Transverse colon (tissue), 4 donors: ENCODE measurements at places on chromosomes 12 and 14. TPM values are rescaled to one million over a fixed set of nuclear protein-coding genes. Genes with fewer than 3 reads are reported as not detected.

Gene PPP1R3E
- total RNA-seq, result 9.1 TPM

GRCh38 chr14:21192875-21193535 is 37.1 kb upstream of the OR5AU1 start:
- DNase-seq, result no peak
- H3K27me3 ChIP-seq, result no peaks in the 10 kb centered on the region
- no peaks in the 10 kb centered on the region for H3K36me3 ChIP-seq

DNA sequence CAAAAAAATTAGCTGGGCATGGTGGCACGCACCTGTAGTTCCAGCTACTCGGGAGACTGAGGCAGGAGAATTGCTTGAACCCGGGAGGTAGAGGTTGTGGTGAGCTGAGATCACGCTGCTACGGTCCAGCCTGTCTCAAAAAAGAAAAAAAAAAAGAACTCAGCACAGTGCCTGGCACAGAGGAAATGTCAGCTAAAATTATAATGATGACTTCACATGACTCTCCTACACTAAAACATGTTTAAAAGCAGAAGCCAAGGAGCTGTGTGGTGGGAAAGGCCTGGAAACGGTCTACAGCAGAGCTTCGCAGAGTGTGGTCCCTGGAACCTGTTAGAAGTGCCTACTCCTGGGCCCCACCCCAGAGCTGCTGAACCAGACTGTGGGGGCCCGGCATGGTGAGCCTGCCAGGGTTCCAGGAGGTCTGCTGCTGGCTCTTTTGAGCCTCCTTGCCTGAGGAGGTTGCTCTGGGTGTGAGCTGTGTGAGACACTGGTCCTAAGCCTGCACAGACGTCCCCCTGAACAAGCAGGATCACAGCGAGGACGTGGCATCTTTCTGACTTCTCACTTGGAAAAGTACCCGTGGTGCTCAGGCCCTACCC is 28.1 kb downstream of the TCHP start:
- no peaks in the 10 kb centered on the region for H3K27me3 ChIP-seq
- no peak overlapping the region for H3K4me3 ChIP-seq
- peaks cover 6% of the 10 kb centered on the region for H3K4me1 ChIP-seq
- DNase-seq, result no peak

Gene PABPN1
- 60.3 TPM for total RNA-seq

DNA sequence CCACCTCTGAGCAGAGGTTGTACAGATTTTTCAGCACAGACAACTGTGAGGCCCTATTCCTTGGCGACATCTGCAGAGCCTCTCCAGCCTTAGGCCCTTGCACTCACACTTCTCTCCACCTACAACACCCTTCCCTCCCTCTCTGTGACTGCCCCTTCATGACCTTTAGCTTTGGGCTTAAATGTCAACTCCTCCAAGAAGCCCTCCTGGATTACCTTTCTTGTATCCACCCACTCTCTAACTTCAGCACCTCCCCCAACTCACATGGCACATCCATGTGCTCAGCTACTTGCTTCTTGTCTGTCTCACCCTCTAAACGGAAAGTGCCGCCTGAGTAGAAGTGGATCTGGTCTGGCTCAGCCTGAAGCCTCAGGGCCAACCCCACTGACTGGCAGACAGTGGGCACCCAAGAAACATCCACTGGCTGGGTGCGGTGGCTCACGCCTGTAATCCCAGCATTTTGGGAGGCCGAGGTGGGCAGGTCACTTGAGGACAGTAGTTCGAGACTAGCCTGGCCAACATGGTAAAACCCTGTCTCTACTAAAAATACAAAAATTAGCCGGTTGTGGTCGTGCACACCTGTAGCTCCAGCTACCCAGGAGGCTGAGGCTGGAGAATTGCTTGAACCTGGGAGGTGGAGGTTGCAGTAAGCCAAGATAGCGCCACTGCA is 22.1 kb downstream of the TRPV4 start:
- no peaks in the 10 kb centered on the region for H3K36me3 ChIP-seq
- H3K4me1 ChIP-seq, result no peaks in the 10 kb centered on the region
- H3K27me3 ChIP-seq, result no peaks in the 10 kb centered on the region
- no peak overlapping the region for H3K4me3 ChIP-seq
- no peak overlapping the region for H3K27ac ChIP-seq

- DNase-seq, result no peak
- H3K27ac ChIP-seq, result peak overlapping the region; percentile 13
- H3K4me3 ChIP-seq, result no peak overlapping the region
- no peaks in the 10 kb centered on the region for H3K36me3 ChIP-seq
- no peaks in the 10 kb centered on the region for H3K27me3 ChIP-seq
- peaks cover 18% of the 10 kb centered on the region for H3K4me1 ChIP-seq
These were observed 133.6 kb upstream of the NCOR2 start for GRCh38 chr12:124700810-124701592.

Gene HECTD1
- 111 TPM for total RNA-seq

Gene CFAP251
- 1.7 TPM for total RNA-seq

Gene CLEC4C
- not detected for total RNA-seq

GRCh38 chr12:52010152-52010622 is 3.4 kb downstream of the TAMALIN start:
- peak overlapping the region; percentile 91 for H3K27ac ChIP-seq
- peak overlapping the region; percentile 9 for H3K4me3 ChIP-seq
- DNase-seq, result peak; percentile 52
- H3K4me1 ChIP-seq, result peaks cover 12% of the 10 kb centered on the region
- peaks cover 38% of the 10 kb centered on the region for H3K27me3 ChIP-seq
- H3K36me3 ChIP-seq, result no peaks in the 10 kb centered on the region

DNA sequence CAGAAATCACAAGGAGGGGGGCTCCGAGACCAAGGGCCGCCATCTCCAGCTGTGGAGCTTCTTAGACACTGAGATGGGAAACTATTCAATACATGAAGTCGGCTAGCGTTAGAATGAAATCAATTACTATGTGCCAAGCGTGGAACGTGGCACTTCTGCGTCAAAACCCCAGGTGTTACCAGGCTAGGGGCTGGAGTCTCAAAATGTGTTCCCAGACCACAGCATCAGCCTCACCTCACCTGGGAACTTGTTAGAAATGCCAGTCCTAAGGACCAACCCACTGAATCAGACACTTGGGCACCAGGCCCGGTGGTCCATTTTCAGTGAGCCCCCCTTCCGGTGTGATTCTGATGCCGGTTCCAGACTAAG is 5.0 kb upstream of the SETD1B start:
- peak overlapping the region; percentile 100 for H3K27ac ChIP-seq
- peaks cover 47% of the 10 kb centered on the region for H3K4me1 ChIP-seq
- DNase-seq, result peak; percentile 13
- H3K36me3 ChIP-seq, result no peaks in the 10 kb centered on the region

DNA sequence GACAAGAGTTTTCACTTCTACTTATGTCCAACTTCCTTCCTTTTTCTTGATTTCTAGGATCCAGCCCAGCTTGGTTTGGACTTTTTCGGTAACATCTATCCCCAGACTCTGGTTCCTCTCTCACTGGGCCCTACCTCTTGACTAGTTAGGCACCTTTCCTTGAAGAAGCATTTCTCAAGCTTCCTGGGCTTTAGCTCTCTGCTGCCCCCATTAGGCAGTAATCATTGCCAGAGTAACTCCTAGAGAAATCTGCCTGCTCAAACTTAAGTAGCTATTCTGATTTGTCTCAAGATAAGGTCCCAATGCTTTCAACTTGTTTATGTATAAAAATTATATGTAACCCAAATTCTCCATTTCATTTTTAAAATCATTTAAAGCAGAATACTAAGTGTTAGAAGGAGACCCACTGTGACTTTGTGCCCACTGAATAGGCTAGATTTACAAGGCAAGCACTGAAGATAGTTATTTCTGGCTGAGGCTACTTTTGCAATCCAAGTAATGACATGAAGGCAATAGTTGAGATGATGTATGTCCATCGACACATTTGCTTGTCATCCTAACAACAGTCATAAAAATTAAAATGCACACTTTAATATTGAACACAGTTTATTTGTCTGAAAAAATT is 275.0 kb upstream of the G2E3 start:
- no peak for DNase-seq
- H3K27me3 ChIP-seq, result no peaks in the 10 kb centered on the region

- H3K4me1 ChIP-seq, result no peaks in the 10 kb centered on the region
- H3K4me3 ChIP-seq, result no peak overlapping the region
- DNase-seq, result no peak
These were observed 21.2 kb downstream of the TAS2R50 start for GRCh38 chr12:10965476-10965875.

Gene TMEM260
- total RNA-seq, result 23.6 TPM

GRCh38 chr14:69046476-69046860 is 67.4 kb upstream of the ACTN1 start:
- no peaks in the 10 kb centered on the region for H3K36me3 ChIP-seq
- DNase-seq, result peak; percentile 22
- peak overlapping the region; percentile 67 for H3K27ac ChIP-seq
- peaks cover 65% of the 10 kb centered on the region for H3K4me1 ChIP-seq
- no peaks in the 10 kb centered on the region for H3K27me3 ChIP-seq
- H3K4me3 ChIP-seq, result no peak overlapping the region

GRCh38 chr12:18982226-18982949 is 147.1 kb upstream of the PLEKHA5 start:
- H3K27me3 ChIP-seq, result no peaks in the 10 kb centered on the region
- no peak overlapping the region for H3K27ac ChIP-seq
- H3K36me3 ChIP-seq, result no peaks in the 10 kb centered on the region
- no peak for DNase-seq
- H3K4me3 ChIP-seq, result no peak overlapping the region

Gene FOXG1
- total RNA-seq, result not detected

Gene KLRG1
- total RNA-seq, result 2.5 TPM

- H3K27ac ChIP-seq, result peak overlapping the region; percentile 80
- H3K36me3 ChIP-seq, result no peaks in the 10 kb centered on the region
- peaks cover 52% of the 10 kb centered on the region for H3K4me1 ChIP-seq
- no peaks in the 10 kb centered on the region for H3K27me3 ChIP-seq
These were observed 4.7 kb downstream of the FOS start for GRCh38 chr14:75283162-75283832.

GRCh38 chr12:59093073-59093772 is 172.9 kb upstream of the LRIG3 start:
- no peaks in the 10 kb centered on the region for H3K36me3 ChIP-seq
- no peak overlapping the region for H3K4me3 ChIP-seq
- no peak overlapping the region for H3K27ac ChIP-seq
- H3K27me3 ChIP-seq, result no peaks in the 10 kb centered on the region
- DNase-seq, result no peak
